ENCODE measurements at places on chromosomes 6 and 20.

DNA sequence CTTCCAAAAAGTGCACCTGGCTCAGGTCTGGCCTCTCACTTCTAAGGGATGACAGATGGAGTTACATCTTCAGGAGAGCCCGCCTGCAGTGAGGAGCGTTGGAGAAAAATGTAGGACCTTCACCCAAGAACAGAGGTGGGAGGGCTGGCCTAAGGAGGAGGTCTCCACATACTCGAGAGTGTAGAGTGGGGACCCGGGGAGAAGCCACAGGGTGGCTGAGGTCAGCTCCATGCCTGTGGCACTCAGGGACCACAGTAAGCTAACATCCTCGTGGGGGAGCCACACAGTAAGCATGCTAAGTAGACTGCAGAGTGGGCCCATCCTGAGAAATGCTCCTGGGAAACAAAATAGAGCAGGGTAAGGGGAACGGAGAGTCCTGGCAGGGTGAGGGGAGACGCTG, 24.0 kb downstream of the AAR2 start:
- no peak for DNase-seq

DNA sequence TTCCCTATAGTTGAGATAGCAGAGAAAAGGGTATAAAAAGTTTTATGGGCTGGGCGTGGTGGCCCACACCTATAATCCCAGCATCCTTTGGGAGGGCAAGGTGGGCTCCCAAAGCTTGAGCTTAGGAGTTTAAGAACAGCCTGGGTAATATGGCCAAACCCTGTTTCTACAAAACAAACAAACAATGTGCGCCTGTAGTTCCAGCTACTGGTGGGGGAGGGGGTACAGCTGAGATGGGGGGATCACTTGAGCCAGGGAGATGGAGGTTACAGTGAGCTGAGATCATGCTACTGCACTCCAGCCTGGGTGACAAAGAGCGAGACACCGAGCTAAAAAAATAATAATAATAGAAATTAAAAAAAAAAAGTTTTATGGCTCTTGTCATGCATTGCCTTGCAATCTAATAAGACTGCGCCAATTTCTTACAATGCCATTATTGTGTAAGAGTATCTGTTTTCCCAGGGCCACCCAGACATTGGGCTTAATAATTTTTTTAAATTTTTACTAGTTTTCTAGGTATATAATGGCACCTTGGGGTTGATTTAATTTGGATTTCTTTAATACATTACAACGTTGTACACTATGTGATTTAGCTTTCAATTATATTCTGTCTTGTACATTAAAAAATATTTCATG, 3.9 kb downstream of the ACSS2 start:
- no peak for DNase-seq

DNA sequence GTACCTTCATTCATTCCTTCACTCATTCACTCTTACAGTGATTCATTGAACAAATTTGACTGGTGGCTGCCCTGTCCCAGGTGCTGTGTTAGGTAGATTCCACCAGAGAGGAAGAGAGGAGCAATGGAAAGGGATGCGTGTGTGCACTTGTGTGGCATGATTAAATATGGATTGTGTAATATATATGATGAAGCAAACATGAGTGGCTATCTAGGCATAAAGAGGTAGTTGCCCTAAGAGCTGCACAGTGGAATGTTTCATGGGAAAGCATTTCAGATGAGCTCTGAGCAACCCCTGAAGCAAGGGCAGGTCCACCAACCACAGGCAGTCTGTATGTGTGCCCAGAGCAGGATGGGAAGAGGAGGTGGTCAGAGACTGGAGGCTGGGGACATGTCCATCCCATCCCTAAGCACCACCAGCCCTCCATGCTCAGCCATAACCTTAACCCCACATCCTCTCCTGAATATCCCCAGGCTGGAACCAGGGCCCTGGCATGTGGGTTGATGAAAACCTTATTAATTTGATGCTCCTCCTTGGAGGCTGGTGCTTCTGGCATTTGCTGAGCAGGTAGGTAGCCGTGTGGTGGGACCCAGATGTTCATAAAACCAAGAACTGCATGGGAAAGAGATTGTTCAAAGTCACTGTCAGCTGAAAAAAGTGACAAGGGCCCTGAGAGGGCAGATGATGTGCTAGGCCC, 226.2 kb downstream of the SYNDIG1 start:
- DNase-seq: no peak

GRCh38 chr20:58360936-58361335, 28.1 kb upstream of the VAPB start:
- DNase-seq: no peak

DNA sequence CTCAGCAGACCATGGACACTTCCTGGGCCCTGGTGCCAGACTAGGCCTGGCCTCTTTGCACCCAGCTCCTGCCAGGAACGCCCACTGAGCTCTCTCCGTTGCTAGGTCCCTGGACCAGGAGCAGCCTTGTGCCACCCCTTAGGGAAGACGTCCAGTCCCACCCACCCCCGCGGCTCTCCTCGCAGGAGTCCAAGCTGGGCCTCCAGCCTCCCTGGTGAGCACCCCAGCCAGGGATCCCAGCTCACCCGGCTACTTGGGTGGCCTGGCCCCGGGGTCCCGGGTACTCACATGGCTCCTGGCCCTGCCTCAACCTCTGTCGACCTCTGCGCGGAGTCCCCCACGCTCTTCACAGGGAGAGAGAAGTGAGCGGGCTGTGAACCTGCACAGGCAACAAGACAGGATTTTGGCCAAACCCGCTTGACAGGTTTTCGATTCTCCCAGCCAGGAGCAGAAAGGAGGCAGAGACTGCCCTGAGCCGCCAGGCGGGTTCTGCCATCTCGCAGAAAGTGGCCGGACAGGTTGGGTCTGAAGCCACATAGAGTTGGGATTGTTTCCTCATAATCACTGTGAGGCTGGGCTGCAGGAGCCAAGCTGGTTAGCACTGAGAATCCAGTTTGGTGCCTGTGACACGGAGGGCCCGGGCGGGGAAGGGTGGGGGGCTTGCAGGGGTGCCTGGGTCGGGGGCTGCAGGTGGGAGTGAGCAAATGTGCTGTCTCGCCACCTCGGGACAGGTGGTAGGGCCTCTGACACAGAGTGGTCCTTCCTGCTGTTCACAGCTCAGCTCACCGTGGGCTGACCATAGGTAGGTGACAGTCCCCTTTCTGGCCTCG, at the start of gene RBBP8NL:
Gene RBBP8NL (minus strand): TSS at position 368 of the 830 bp plus-strand sequence. CDS start 7,892 bp downstream, outside the sequence.
- DNase-seq: no peak

GRCh38 chr6:23325065-23325464, 755.7 kb downstream of the HDGFL1 start:
- DNase-seq: no peak

DNA sequence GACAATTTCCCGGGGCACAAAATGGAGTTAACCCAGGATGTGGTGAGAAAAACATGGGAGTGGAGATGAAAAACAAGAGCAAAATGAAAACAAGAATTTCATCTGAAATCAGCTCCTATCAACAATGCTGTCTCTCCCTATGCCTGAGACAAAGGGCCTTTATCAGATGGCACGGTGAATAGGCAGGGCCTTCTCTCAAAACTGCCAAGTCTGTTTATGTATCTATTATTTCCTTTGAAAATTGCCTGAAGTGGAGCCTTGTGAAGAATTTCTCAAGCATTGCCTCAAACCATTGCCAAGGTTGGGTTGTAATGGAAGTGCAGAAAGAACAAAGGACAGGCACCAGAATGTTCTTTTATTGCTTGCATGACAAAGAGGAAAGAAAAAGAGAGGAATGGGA, 74.7 kb downstream of the BTBD3 start:
- DNase-seq: no peak

DNA sequence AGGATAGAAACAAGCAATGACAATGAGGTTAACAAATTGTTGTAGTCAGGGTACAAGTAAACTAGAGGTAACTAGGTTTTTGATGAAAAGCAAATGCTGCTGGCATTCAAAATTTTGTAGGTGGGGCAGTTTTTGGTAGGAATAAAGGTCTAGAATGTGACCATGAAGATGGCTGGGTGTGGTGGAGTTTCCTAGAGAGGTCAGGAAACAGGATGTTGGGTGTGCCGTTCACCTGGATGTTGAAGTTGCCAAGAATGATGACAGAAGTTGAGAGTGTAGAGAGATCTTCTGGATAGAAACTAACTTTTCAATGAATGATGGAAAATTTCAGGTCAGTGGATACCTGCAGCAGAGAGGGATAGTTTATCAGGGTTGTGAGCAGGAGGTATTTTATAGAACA, 22.7 kb downstream of the MAPK14 start:
- no peak for DNase-seq

GRCh38 chr6:54621285-54621684, 225.3 kb upstream of the FAM83B start:
- no peak for DNase-seq

- no peak for DNase-seq
These were observed 216.3 kb upstream of the ECI2 start for GRCh38 chr6:4351520-4352321.

DNA sequence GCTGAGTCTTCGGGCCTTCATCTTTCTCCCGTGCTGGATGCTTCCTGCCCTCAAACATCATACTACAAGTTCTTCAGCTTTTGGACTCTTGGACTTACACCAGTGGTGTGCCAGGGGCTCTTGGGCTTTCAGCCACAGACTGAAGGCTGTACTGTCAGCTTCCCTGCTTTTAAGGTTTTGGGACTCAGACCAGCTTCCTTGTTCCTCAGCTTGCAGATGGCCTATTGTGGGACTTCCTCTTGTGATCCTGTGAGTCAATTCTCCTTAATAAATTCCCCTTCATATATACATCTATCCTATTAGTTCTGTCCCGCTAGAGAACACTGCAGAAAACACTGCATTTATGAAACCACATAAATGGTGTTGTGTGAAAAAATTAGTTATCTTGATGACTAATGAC, 13.9 kb upstream of the BCLAF1 start:
- no peak for DNase-seq

- DNase-seq: no peak
These were observed 85.1 kb downstream of the LYRM4 start for GRCh38 chr6:5175635-5176034.

GRCh38 chr6:73985891-73986290, 289.9 kb downstream of the CD109 start:
- DNase-seq: no peak

DNA sequence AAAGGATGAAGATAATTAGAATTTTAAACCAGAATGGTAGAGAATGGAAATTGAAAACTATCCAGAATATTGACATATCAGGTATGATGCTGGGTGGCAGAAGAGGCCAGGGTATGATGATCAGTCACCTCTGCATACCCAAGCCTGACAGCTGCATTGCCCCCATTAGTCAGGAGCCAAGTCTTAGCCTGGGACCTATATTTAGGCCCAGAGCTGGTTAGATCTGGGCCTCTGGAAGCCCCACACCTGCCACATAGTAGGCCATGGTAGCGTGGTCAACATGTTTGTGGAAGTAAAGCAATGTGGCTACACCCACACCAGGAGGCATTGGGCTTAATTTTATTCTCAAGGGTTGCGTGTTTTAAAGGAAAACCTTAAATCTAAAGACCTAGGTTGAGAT, 32.1 kb upstream of the CALHM6 start:
- no peak for DNase-seq

- DNase-seq: no peak
These were observed 111.3 kb downstream of the PREX1 start for GRCh38 chr20:48716541-48716940.

Measured in memory B cell (primary cell).